ENCODE measurements at places on chromosomes 12 and 14. TPM values are rescaled to one million over a fixed set of nuclear protein-coding genes. Genes with fewer than 3 reads are reported as not detected.

The TSPAN19 gene
- total RNA-seq: not detected

The TAS2R42 gene
- total RNA-seq: not detected

The GPX2 gene
- total RNA-seq: not detected

The HPD gene
- not detected for total RNA-seq

The RESF1 gene
- 57.3 TPM for total RNA-seq

The CCDC177 gene
- not detected for total RNA-seq

The CPNE6 gene
- total RNA-seq: not detected

The GUCY2C gene
- not detected for total RNA-seq

The ACOT4 gene
- 1.4 TPM for total RNA-seq

The PGF gene
- total RNA-seq: 92.6 TPM

The KCNA5 gene
- total RNA-seq: not detected

The KLHL33 gene
- total RNA-seq: 0.34 TPM

The SMOC1 gene
- 0.27 TPM for total RNA-seq

The CLEC4C gene
- not detected for total RNA-seq

The IFT43 gene
- total RNA-seq: 18.2 TPM

The PHLDA1 gene
- total RNA-seq: 30.2 TPM

The CEBPE gene
- not detected for total RNA-seq

The FSCB gene
- not detected for total RNA-seq

The INF2 gene
- 84.6 TPM for total RNA-seq

The BEGAIN gene
- total RNA-seq: 0.20 TPM

The RAPGEF3 gene
- total RNA-seq: 41.9 TPM

The GOLGA5 gene
- 25.4 TPM for total RNA-seq

The LRRC10 gene
- not detected for total RNA-seq

The MBIP gene
- total RNA-seq: 8.4 TPM

The FBXO33 gene
- total RNA-seq: 9.0 TPM

The MMP17 gene
- total RNA-seq: 14.0 TPM

The ADAM21 gene
- 0.07 TPM for total RNA-seq

The SOX5 gene
- 0.10 TPM for total RNA-seq

The CCDC38 gene
- 0.15 TPM for total RNA-seq

The KRT83 gene
- total RNA-seq: not detected

All from mammary microvascular endothelial cell (primary cell).